ENCODE measurements at places on chromosomes 4 and X. TPM values are rescaled to one million over a fixed set of nuclear protein-coding genes. Genes with fewer than 3 reads are reported as not detected.

The SHROOM4 gene
- polyA plus RNA-seq, result 1.0 TPM

The NCBP2L gene
- polyA plus RNA-seq, result not detected

The CT45A10 gene
- polyA plus RNA-seq, result not detected

The MAGEB1 gene
- polyA plus RNA-seq, result not detected

The CXorf49 gene
- not detected for polyA plus RNA-seq

The MAGED4 gene
- 51.7 TPM for polyA plus RNA-seq

The NEXMIF gene
- not detected for polyA plus RNA-seq

The HTR2C gene
- polyA plus RNA-seq, result not detected

The LRP2BP gene
- polyA plus RNA-seq, result 0.06 TPM

The IGFBP7 gene
- 338 TPM for polyA plus RNA-seq

The SPACA5 gene
- polyA plus RNA-seq, result not detected

The G6PD gene
- 213 TPM for polyA plus RNA-seq

The CAPN6 gene
- polyA plus RNA-seq, result not detected

The GABRG1 gene
- not detected for polyA plus RNA-seq

The CYBB gene
- not detected for polyA plus RNA-seq

The KLHL13 gene
- 4.0 TPM for polyA plus RNA-seq

The BANK1 gene
- polyA plus RNA-seq, result 0.51 TPM

The TLR6 gene
- 0.96 TPM for polyA plus RNA-seq

The RAB39B gene
- polyA plus RNA-seq, result 0.29 TPM

The DCAF12L2 gene
- not detected for polyA plus RNA-seq

The CLDN34 gene
- 0.14 TPM for polyA plus RNA-seq

The LEF1 gene
- polyA plus RNA-seq, result 0.93 TPM

The GIMD1 gene
- polyA plus RNA-seq, result 0.07 TPM

The DACH2 gene
- 2.8 TPM for polyA plus RNA-seq

The IGBP1 gene
- 51.8 TPM for polyA plus RNA-seq

The TMEM150C gene
- polyA plus RNA-seq, result 0.09 TPM

The GYPB gene
- not detected for polyA plus RNA-seq

The PAGE2 gene
- not detected for polyA plus RNA-seq

The STPG2 gene
- polyA plus RNA-seq, result not detected

The IQCM gene
- polyA plus RNA-seq, result not detected

The FUNDC2 gene
- 51.7 TPM for polyA plus RNA-seq

The PPP1R2C gene
- not detected for polyA plus RNA-seq

The ASMT gene
- not detected for polyA plus RNA-seq

The PCSK1N gene
- 0.12 TPM for polyA plus RNA-seq

The SLIT2 gene
- polyA plus RNA-seq, result 13.0 TPM

The SATL1 gene
- not detected for polyA plus RNA-seq

The USP26 gene
- polyA plus RNA-seq, result not detected

The GLRB gene
- 3.2 TPM for polyA plus RNA-seq

The PRKG2 gene
- 0.27 TPM for polyA plus RNA-seq

The TMPRSS11F gene
- polyA plus RNA-seq, result not detected

The RBMXL3 gene
- not detected for polyA plus RNA-seq

The PUDP gene
- 29.4 TPM for polyA plus RNA-seq

The NDP gene
- 0.39 TPM for polyA plus RNA-seq

The PHOX2B gene
- polyA plus RNA-seq, result not detected

The RPS6KA6 gene
- polyA plus RNA-seq, result 2.6 TPM

The CLDN22 gene
- polyA plus RNA-seq, result not detected

The MAGEA9B gene
- polyA plus RNA-seq, result not detected

Measured in IMR-90 (cell line).